ENCODE measurements at places on chromosomes 13 and 19.

- no peak for DNase-seq
Observed at GRCh38 chr19:1407528-1408299, at the start of gene DAZAP1. Gene DAZAP1 (plus strand): TSS chr19:1407586. CDS start chr19:1407774, 188 bp downstream.

GRCh38 chr13:44072536-44072935 lies 192.8 kb downstream of the LACC1 start:
- no peak for DNase-seq

DNA sequence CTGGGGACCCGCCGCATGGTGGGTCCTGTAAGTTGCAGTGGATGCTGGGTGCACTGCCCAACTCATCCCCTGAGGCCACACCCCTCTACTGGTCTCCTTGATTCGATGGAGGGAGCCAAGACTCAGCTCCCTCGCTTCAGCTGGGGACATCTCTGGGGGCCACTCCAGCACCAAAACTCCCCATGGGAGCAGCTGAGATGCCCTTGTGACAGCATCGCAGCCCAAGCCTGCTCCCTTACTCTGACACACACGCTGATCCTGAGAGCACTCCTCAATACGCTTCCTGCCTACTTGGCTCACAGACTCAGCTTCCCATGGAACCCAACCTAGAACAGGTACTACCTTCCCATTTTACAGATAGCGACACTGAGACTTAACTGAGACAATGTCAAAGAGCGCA lies 56.2 kb downstream of the PEPD start:
- DNase-seq: no peak

GRCh38 chr13:113786262-113786841 lies 27.3 kb downstream of the TMEM255B start:
- no peak for DNase-seq

DNA sequence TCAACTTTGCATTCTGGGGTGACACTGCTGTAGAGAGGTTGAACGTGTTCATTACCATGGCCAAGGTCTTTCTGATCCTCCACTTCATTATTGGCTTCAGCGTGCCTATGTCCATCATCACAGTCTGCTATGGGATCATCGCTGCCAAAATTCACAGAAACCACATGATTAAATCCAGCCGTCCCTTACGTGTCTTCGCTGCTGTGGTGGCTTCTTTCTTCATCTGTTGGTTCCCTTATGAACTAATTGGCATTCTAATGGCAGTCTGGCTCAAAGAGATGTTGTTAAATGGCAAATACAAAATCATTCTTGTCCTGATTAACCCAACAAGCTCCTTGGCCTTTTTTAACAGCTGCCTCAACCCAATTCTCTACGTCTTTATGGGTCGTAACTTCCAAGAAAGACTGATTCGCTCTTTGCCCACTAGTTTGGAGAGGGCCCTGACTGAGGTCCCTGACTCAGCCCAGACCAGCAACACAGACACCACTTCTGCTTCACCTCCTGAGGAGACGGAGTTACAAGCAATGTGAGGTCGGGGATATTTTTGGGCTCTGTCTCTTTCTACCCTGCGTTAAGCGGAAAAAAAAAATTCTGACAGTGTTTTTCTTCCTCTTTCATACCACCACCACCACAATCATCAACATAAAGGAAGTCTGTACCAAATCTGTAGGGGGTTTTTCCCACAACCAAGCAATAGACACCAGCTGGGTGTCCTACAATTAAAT lies 29.5 kb downstream of the FPR3 start:
- peak; percentile 95 for DNase-seq

DNA sequence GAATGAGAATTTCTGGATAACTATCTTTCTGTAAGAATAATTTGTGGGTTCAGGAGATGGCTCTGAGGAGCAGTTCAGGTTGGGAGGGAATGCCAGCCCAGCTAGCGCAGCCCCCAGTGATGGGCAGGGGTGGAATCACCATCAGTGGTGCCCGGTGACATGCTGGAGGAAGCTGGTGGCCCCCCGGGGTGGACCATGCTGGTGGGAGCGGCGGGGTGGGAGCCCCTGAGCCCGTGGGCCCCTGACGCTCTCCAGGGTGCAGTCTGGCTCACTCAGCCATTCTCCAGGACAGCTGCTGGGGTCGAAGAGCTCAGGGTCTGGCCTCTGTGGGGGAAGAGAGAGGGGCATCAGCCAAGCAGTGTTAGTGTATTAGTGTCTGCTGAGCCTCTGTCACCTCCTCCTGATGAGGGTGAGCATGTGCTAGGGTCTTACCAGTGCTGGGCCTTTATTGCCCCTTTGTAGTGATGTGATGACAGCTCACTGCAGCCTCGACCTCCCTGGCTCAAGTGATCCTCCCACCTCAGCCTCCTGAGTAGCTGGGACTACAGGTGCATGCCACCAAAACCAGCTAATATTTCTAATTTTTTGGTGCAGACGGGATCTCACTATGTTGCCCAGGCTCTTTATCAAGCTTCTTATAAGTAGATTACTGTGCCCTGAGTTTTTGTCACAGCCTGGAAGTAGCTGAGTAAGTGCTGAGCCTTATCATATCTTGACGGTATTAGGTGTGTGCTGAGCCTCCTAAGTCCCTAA lies 10.4 kb downstream of the HIPK4 start:
- DNase-seq: no peak

DNA sequence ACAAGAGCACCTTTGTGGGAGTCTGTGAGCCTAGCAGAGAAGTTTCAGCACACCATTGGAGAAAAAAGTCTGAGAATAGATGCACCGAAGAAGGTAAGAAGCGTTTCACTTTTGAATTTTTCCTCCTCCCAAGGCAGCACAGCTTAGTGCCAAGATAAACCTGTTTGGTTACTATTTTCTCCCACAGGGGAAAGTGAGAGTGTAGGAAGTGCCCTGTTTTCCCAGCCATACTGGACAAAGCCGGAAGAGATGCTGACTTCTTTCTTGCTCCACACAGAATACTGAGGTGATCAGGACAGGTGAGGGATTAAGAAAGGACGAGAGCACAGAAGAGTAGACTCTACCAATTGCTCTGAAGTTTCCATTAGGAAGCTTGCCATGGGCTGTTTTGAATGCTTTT lies 1011.0 kb upstream of the MIR17HG start:
- no peak for DNase-seq

Measured in inflammatory macrophage treated with lipopolysaccharide for 4 hours (primary cell).